Spleen (tissue), 13 donors: ENCODE measurements at places on chromosomes 11 and 22. TPM values are rescaled to one million over a fixed set of nuclear protein-coding genes. Genes with fewer than 3 reads are reported as not detected.

The BIRC3 gene
- 110 TPM for total RNA-seq

The BDNF gene
- not detected for total RNA-seq

The GLYAT gene
- total RNA-seq = not detected

The SCGB1C1 gene
- total RNA-seq = not detected

The PGA5 gene
- 1.6 TPM for total RNA-seq
